ENCODE measurements at places on chromosomes 11 and 22. TPM values are rescaled to one million over a fixed set of nuclear protein-coding genes. Genes with fewer than 3 reads are reported as not detected.

DNA sequence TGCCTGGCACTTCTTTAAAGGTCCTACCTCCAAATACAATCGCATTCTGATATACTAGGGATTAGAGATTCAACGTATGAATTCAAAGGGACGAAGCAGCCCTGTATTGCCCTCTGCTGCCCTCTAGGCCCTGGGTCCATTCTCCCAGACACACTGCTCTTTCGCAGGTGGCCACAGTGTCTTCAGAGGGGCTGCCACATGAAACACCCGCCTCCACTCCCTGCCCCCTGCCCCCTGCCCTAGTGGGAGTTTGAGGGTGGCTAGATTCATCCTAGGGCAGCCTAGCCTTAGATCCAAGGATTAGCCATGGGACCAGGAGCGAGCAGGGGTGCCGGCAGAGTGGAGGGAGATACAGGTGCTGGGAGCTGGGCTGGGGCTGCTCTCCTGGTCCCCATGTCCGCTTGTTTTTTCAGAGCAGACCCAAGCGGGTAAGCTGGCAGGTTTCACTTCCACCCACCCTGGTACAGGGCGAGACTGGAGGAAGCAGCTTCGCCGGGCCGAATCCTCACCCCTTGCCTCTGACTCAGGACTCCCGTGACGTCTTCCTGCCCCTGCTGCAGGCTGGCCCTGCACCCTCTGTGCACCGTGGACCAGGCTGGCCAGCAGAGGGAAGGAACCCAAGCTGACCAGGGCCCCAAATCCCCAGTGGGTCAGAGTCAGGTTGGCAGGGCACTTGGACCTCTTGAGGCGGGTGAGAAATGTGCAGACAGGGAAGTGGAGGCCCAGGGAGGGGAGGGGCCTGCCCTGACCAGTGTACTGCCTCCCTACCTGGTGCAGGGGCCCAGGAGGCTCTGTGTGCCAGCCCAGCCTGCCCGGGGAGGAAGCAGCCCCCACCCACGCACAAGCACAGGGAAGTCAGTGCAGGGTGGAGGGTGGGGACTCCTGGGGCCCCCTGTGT, 28.4 kb upstream of the HMOX1 start:
- no peaks in the 10 kb centered on the region for H3K36me3 ChIP-seq
- no peak overlapping the region for H3K4me3 ChIP-seq
- H3K4me1 ChIP-seq: peaks cover 15% of the 10 kb centered on the region
- H3K27ac ChIP-seq: no peak overlapping the region

GRCh38 chr11:83785942-83786341, 499.8 kb upstream of the CCDC90B start:
- H3K27me3 ChIP-seq: no peaks in the 10 kb centered on the region
- H3K36me3 ChIP-seq: no peaks in the 10 kb centered on the region
- no peak overlapping the region for H3K27ac ChIP-seq
- no peak for DNase-seq
- H3K4me1 ChIP-seq: no peaks in the 10 kb centered on the region

H19 gene
- not detected for total RNA-seq

CASP5 gene
- not detected for total RNA-seq

GRCh38 chr11:39724404-39724803, 1735.0 kb downstream of the LRRC4C start:
- no peak overlapping the region for H3K27ac ChIP-seq
- H3K4me1 ChIP-seq: peaks cover 3% of the 10 kb centered on the region
- H3K4me3 ChIP-seq: no peak overlapping the region
- H3K36me3 ChIP-seq: no peaks in the 10 kb centered on the region
- DNase-seq: no peak
- no peaks in the 10 kb centered on the region for H3K27me3 ChIP-seq

DNA sequence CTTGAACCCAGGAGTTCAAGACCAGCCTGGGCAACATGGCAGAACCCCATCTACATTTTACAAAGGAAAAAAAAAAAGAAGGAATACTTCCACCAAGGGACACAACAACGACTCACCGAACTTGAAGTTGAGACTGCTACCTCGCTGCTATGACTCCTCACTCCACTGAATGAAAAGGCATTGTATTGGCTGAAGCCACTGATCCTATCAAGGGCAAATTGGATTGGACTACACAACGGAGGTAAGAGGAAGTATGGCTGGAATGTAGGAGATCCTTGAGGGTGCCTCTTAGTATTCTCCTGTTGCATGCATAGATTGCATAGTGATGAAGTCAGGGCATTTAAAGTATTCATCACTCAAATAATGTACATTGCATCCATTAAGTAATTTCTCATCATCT, 97.9 kb downstream of the CWF19L2 start:
- no peak for DNase-seq
- no peaks in the 10 kb centered on the region for H3K36me3 ChIP-seq
- no peak overlapping the region for H3K27ac ChIP-seq
- no peaks in the 10 kb centered on the region for H3K27me3 ChIP-seq

- H3K4me3 ChIP-seq: no peak overlapping the region
- DNase-seq: no peak
- peaks cover 8% of the 10 kb centered on the region for H3K4me1 ChIP-seq
- H3K27ac ChIP-seq: no peak overlapping the region
Observed at GRCh38 chr11:102600666-102601065, 24.5 kb downstream of the MMP20 start.

DNA sequence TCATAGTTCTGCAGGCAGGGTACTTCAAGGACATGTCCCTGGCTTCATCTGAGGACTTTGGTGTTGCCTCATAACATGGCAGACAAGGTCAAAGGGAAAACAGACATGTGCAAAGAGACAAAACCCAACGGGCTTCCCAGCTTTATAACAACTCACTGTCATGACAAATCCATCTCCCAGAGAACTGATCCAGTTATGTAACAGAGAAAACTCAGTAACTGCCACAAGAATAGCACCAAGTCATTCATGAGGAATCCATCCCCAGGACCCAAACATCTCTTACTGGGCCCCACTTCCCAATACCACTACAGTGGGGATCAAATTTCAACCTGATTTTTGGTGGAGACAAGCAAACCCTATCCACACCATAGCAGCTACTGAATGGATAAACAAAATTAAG, 13.0 kb downstream of the OR52N4 start:
- H3K4me1 ChIP-seq: no peaks in the 10 kb centered on the region
- no peaks in the 10 kb centered on the region for H3K27me3 ChIP-seq
- H3K27ac ChIP-seq: no peak overlapping the region
- H3K4me3 ChIP-seq: no peak overlapping the region

CCDC87 gene
- total RNA-seq: 1.2 TPM

MAJIN gene
- 0.06 TPM for total RNA-seq

APOA5 gene
- 0.25 TPM for total RNA-seq

CLDN25 gene
- total RNA-seq: not detected

- H3K27ac ChIP-seq: no peak overlapping the region
- no peaks in the 10 kb centered on the region for H3K36me3 ChIP-seq
- H3K27me3 ChIP-seq: peaks cover 46% of the 10 kb centered on the region
- no peak for DNase-seq
Observed at GRCh38 chr11:2463766-2464277, 19.0 kb downstream of the KCNQ1 start.

CCDC134 gene
- 8.8 TPM for total RNA-seq

GRCh38 chr22:22912135-22912987, 24.7 kb downstream of the IGLL5 start:
- no peak for DNase-seq
- peaks cover 94% of the 10 kb centered on the region for H3K27me3 ChIP-seq
- no peak overlapping the region for H3K27ac ChIP-seq
- H3K4me3 ChIP-seq: no peak overlapping the region
- no peaks in the 10 kb centered on the region for H3K36me3 ChIP-seq
- H3K4me1 ChIP-seq: no peaks in the 10 kb centered on the region

BBOX1 gene
- total RNA-seq: not detected

GRCh38 chr11:75272391-75272790, 31.8 kb downstream of the TPBGL start:
- no peaks in the 10 kb centered on the region for H3K27me3 ChIP-seq
- no peak overlapping the region for H3K4me3 ChIP-seq
- no peaks in the 10 kb centered on the region for H3K36me3 ChIP-seq
- no peak overlapping the region for H3K27ac ChIP-seq
- no peak for DNase-seq

GRCh38 chr11:88402784-88403183, 65.2 kb upstream of the CTSC start:
- H3K27ac ChIP-seq: no peak overlapping the region
- no peaks in the 10 kb centered on the region for H3K27me3 ChIP-seq
- H3K4me1 ChIP-seq: peaks cover 16% of the 10 kb centered on the region
- no peak for DNase-seq
- no peak overlapping the region for H3K4me3 ChIP-seq

OR8B12 gene
- not detected for total RNA-seq

GRCh38 chr11:45518141-45518832, 147.1 kb downstream of the CHST1 start:
- peak; percentile 74 for DNase-seq
- no peaks in the 10 kb centered on the region for H3K27me3 ChIP-seq
- H3K4me1 ChIP-seq: peaks cover 12% of the 10 kb centered on the region

BIK gene
- total RNA-seq: 1.6 TPM

DNA sequence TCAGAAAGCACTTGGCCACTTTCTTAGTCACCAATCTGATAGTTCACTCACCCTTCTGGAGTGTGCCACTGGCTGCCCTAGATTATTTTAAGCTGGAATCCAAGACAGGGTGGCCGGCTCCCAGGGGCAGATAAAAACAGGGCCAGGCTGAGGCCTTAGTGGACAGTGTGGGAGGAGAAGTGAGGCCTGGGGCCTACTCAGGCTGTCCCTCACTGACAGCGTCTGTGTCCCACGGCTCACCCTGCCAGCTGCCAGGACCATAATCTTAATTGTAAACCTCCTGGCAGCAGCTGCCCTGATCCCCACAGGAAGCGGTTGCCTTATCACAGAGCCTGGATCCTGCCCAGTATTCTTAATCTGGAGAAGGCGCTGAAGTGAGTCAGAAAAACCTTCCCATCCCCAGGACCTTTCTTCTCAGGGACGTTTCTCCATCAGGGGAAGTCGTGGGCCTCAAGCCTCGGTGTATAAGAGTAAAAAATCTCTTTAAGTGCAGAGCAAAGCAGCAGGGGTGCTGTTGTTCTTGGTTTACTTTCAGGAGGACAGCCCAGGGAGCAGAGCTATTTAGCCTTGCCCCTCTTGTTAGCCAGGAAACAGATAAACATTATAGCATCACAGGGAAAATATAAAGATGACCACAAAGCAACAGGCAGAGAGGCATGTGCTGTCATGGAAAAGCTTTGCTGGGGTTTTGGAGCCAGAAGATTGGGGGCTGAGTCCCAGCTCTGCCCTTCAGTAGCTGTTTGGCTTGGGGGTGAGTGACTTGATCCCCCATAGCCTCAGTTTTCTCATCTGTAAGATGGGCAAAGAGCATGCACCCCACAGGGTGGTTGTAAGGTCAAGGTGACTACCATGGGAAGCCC, 39.6 kb downstream of the TSPAN18 start:
- DNase-seq: no peak
- no peaks in the 10 kb centered on the region for H3K27me3 ChIP-seq
- no peak overlapping the region for H3K4me3 ChIP-seq

GRCh38 chr11:115202074-115202473, 302.1 kb downstream of the CADM1 start:
- H3K27me3 ChIP-seq: no peaks in the 10 kb centered on the region
- no peak for DNase-seq
- no peak overlapping the region for H3K27ac ChIP-seq
- H3K4me1 ChIP-seq: peaks cover 12% of the 10 kb centered on the region
- no peaks in the 10 kb centered on the region for H3K36me3 ChIP-seq

APOL1 gene
- not detected for total RNA-seq

TIMP3 gene
- 6.3 TPM for total RNA-seq

DNA sequence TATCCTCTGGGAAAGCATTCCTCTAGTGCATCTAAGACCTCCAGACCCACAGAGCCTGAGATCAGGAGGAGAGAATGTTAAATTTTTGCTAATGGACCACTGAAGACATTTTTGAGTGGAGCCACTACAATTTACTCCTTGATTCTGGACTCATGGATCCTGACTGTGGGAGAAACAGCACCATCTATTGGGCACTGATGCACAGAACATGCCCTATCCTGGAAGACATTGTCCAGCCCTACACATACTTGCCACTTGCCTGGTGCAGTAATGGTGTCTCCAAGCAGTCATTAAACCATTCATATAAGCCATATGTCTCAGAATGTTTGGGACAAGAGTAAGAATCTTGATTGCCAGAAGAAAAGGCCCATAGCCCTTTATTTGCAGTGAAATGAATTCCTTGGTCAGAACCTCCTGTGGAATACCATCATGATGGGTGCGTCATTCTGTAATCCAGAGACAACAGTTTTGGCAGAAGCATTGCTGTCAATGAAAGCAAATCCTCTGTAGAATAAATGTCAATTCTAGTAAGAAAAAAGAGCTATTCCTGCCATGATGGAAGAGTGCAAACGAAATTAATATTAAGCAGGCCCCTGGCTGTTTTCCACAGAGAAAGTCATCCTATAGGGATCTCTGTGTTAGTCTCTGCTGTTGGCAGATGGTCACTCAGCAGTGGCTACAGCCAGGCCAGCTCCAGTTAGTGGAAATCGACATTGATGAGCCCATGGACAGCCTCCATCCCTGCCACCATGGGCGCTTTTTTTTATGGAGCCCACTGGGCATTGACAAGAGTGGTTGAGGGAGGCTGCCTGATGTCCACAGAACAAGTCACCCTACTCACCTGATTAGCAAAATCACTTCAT, 43.5 kb downstream of the GGTLC2 start:
- no peaks in the 10 kb centered on the region for H3K36me3 ChIP-seq
- DNase-seq: peak; percentile 67
- no peaks in the 10 kb centered on the region for H3K4me1 ChIP-seq

DNA sequence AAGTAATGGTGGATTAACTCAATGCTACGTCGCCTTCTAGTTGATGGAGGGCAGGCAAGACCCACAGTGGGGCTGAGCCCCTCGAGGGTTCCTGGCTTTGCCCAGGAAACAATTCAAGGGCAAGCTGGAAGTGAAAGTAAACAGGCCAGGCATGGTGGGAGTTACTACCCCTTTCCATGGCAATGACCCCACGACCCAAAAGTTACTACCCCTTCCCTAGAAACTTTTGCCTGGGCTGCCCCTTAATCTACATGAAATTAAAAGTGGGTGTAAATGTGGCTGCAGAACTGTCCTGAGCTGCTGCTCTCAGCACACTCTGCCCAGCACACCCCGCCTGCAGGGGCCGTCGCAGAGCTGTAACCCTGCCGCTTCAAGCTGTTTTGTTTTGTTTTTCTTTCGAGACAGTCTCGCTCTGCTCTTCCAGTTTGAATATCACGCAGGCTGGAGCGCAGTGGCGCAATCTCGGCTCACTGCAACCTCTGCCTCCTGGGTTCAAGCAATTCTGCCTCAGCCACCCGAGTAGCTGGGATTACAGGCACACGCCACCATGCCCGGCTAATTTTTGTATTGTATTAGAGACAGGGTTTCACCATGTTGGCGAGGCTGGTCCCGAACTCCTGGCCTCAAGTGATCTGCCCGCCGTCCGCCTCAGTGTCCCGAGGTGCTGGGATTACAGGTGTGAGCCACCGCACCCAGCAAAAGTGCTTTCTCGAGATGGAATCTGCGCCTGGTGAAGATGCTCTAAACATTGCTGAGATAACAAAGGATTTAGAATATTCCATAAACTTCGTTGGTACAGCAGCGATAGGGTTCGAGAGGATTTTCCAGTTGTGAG, 5.9 kb upstream of the RNH1 start:
- H3K4me1 ChIP-seq: no peaks in the 10 kb centered on the region
- no peaks in the 10 kb centered on the region for H3K27me3 ChIP-seq
- H3K4me3 ChIP-seq: no peak overlapping the region
- H3K36me3 ChIP-seq: no peaks in the 10 kb centered on the region
- no peak for DNase-seq

GRCh38 chr22:40908895-40909294, 42.3 kb upstream of the RBX1 start:
- no peak overlapping the region for H3K27ac ChIP-seq
- H3K27me3 ChIP-seq: no peaks in the 10 kb centered on the region
- H3K36me3 ChIP-seq: peaks cover 3% of the 10 kb centered on the region
- no peaks in the 10 kb centered on the region for H3K4me1 ChIP-seq
- DNase-seq: no peak
- no peak overlapping the region for H3K4me3 ChIP-seq
